ENCODE measurements at places on chromosomes 5 and 9.

GRCh38 chr9:135516132-135516860 is 4.9 kb upstream of the LCN1 start:
- DNase-seq = peak; percentile 12

- no peak for DNase-seq
Measured at GRCh38 chr9:71509054-71509453, 259.3 kb downstream of the CEMIP2 start.

GRCh38 chr5:116379306-116379705 is 195.3 kb downstream of the SEMA6A start:
- no peak for DNase-seq

GRCh38 chr5:132315529-132316067 is 21.4 kb downstream of the SLC22A4 start:
- no peak for DNase-seq

- DNase-seq = no peak
Measured at GRCh38 chr5:15571618-15572017, 71.6 kb downstream of the FBXL7 start.

GRCh38 chr5:134523543-134524271 is 1.8 kb upstream of the JADE2 start:
- DNase-seq = no peak

DNA sequence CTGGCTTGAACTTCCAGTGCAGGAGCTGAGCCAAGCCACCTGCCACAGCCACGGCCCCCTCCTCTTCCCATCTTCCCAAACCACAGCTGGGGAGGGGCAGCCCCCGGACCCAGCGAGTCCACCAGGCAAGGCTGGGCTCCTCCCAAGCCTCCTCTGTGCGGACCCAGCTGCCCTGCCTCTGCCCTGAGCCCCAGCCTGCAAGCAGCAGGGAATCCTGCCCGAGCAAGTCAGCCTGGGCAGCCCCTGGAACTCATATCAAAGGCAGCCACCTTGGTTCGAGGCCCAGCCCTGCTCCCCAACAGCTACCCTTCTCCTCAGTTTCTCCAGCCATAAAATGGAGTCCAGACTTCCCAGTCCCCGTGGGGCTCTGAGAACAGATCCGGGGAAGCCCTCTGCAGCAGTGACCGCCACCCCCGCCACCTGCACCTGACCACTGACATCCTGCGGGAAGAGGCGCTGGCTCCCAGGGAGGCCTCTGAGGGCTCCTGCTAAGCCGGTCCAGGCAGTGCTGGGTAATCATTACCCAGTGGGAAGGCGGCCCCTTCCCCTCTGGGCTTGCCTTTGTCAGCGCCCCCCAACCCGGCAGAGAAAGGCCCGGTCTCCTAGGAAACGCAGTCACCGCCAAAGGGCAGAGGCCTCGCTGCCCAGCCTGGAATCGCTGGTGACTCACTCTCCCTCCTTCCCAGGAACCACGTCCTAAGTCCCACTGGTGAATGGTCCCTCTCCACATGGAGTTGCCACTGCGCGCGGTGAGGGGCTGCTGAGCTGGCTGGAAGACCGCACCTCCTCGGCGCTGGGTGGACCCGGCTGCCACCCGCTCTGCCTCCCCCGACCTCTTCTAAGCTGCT is 1.5 kb downstream of the VAV2 start:
- DNase-seq = no peak

DNA sequence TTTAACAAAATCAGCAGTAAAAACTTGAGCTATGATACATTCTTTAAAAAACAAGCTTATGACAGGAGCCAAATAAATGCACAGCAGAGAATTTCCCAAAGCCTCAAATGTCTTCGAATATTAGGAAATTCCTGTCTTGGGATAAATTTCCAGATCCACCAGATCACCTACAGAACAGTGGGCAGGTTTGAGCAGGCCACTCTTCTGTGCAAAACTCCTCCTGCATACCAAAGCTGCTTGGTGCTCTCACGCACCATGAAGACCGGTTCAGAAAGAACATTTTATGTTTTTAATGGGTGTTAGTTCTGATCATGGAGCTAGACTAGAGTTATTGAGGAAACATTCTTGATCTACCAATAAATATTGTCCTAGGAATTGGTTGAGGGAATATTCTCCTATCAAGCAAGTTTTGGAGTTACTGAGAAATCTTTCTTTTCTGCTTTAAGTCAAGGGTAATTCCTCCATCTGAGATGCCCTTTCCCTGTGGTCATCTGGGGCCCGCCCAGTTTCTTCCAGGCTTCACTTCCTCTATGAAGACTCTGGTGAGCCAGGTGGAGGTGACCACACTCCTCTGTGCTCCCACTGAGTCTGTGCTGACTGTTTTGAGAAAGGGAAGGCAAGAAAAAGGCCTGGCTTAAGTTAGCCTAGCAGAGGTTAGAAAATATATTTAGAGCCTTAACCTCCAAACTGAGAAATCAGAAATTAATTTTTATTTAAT is 17.9 kb downstream of the TNFSF15 start:
- DNase-seq = no peak

DNA sequence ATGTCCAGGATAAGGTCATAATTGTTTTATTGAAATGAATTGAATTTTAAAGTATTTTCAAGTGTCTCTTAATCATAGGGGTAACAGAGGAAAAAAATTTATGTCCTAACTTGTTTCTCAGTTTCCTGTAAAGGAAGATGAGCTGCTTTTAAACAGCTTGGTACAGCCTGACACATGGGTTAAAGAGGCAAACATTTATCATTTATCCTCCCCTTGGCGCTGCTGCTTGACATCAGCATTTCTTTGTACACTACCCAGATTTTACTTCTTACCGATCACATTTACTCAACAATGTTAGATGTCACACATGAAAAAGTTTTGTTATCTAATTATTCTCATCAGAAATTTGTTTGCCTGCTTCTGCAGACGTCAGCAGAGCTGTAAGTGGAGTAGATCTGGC is 79.4 kb upstream of the CTSL start:
- DNase-seq = no peak

- DNase-seq = no peak
Measured at GRCh38 chr5:128111818-128112448, 28.4 kb downstream of the SLC12A2 start.

- DNase-seq = no peak
Measured at GRCh38 chr5:180689775-180690174, 40.4 kb upstream of the FLT4 start.

DNA sequence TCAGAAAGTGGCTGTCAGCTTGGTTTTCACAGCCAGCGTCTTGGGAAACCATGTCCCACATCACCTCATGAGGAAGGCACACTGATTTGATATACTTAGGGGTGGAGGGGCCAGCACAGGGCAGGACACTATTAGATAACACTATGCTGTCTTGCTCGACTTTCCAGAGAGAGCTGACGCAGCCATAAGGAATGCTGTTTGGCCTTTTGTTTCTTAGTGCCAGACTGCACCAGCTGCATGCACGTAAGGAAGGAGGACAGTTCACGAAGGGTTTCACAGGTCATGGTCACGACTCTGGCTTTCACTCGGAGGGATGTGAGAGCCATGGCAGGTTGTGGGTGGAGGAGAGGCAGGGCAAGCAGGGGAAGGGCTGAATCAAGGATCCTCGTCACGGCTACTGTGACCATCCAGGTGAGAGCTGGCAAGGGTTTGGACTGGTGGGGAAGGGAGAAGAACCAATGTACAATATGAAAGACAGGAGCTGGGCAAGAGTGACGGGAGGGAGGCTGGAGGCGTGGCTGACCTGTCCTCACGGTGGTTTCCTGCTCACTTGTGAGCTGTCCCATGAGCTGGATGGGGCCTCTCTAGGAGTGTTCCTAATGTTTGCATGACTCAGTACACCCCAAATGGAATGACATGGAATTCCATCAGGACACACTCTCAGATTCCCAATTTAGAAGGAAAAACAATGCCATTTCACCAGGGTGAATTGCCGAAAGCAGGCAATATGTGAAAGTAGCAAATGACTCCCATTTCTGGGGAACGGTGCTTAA is 61.7 kb downstream of the OTULIN start:
- no peak for DNase-seq

GRCh38 chr5:111254613-111255012 is 30.4 kb downstream of the CAMK4 start:
- DNase-seq = peak; percentile 75

All from activated CD4-positive, alpha-beta T cell treated with anti-CD3 and anti-CD28 coated beads, Interleukin-2, amount 50 U/mL, for 48 hours (primary cell).